Left ventricle myocardium inferior (tissue), 1 donor: ENCODE measurements at places on chromosomes 1 and 21. TPM values are rescaled to one million over a fixed set of nuclear protein-coding genes. Genes with fewer than 3 reads are reported as not detected.

Gene S100A7A
- total RNA-seq = not detected

GRCh38 chr1:194267021-194267420 is 1080.6 kb upstream of the B3GALT2 start:
- H3K27me3 ChIP-seq = no peaks in the 10 kb centered on the region
- H3K36me3 ChIP-seq = no peaks in the 10 kb centered on the region
- H3K27ac ChIP-seq = no peak overlapping the region
- H3K4me3 ChIP-seq = no peak overlapping the region
- no peaks in the 10 kb centered on the region for H3K4me1 ChIP-seq

DNA sequence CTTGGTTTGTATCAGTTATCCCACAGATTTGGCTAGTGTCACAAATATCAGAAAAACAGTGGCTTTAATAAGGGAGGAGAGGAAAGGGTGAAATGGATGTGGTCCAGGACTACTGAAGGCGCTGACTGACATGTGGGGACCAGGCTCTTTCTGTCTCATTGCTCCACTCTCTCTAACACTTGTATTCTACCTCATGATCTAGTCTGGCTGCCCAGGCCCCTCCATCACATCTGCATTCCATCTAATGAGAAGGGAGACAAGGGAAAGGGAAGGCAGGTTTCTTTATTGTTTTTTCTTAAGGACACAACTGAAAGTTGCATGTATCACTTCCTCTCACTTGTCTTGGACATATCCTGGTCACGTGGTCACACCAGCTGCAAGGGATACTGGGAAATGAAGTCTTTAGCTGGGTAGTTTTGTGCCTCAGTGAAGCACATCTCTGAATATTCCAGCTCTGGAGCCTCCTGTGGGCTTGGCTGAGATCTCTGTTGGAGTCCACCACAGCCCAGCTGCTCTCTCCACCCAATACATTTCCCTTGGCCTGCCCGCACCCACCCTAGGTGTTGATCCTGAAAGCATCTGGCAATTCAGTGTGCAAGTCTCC is 42.0 kb upstream of the PADI2 start:
- no peak overlapping the region for H3K27ac ChIP-seq
- no peaks in the 10 kb centered on the region for H3K36me3 ChIP-seq
- H3K4me3 ChIP-seq = no peak overlapping the region
- no peak for DNase-seq
- H3K27me3 ChIP-seq = peaks cover 74% of the 10 kb centered on the region
- H3K4me1 ChIP-seq = no peaks in the 10 kb centered on the region

Gene BTBD8
- total RNA-seq = 4.0 TPM

DNA sequence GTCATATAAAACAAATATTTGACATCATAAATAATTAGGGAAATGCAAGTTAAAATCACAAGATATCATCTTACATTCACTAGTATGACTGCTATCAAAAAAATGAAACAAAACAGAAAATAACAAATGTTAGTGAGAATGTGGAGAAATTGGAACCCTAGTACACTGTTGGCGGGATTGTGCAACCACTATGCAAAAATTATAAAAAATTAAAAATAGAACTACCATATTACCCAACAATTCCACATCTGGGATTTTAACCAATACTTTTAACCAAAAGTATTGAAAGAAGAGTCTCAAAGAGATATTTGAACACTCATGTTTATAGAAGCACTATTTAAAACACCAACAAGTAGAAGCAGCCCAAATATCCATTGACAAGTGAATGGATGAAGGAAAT is 797.2 kb upstream of the ADAMTS5 start:
- H3K4me3 ChIP-seq = no peak overlapping the region
- peaks cover 4% of the 10 kb centered on the region for H3K4me1 ChIP-seq
- no peak overlapping the region for H3K27ac ChIP-seq
- H3K36me3 ChIP-seq = no peaks in the 10 kb centered on the region

Gene RNASEL
- total RNA-seq = 3.5 TPM

DNA sequence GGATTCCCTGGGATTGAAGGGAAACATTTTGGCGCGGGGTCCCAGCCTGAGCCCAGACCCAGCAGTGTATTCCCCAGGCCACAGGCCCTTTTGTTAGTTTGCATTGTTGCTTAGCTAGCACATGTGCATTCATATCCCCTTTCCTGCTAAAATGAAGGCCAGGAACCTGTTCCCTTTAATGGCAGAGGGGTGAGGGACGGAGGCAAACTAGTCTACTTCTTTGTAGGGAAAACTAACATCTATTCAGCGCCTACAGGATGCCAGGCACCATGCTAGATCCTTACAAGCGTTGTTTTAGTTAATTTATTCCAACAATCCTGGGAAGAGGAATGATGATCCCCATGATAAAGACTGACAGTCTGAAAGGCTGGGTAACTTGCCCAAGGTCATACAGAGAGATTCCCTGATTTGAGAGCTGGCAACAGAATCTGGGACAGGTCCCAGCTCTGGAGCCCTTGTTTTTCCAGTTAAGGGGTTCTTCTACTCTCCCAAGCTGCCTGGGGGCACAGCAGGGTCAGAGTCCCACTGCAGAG is 595 bp upstream of the E2F2 start:
- peaks cover 35% of the 10 kb centered on the region for H3K4me1 ChIP-seq
- H3K27me3 ChIP-seq = peaks cover 22% of the 10 kb centered on the region
- H3K27ac ChIP-seq = peak overlapping the region; percentile 33
- no peaks in the 10 kb centered on the region for H3K36me3 ChIP-seq
- DNase-seq = no peak
- H3K4me3 ChIP-seq = peak overlapping the region; percentile 73

DNA sequence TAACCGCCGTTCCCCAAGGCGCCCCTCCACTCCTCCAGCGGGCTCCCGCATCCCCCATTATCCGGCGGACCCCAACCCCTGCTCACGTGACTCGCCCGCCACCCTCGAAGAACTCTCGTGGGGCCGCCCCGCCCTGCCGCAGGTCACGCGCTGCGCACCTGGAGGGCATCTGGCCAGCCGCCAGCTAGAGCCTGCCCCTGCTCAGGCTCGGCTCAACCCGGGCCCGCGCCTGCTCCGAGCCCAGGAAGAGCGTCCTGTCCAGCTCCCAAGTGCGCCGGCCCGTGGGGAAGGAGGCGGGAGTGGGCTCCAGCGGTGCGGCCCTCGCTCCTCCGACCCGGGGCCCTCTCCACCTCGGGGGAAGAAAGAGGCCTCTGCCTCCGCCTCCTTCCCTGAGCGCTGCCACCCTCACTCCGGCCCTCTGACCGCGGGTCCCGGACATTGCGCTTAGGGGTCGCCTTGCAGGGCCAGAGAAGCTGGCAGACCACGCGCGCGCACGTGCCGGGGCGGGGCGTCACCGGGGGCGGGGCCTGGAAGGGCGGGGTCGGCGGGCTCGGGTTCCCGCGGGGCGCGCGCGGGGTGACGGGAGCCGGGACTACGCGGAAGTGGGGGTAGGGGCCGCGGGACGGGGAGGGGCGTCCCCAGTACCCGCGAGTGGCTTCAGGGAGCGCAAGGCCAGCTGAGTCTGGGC is 28.4 kb downstream of the HMGN2 start:
- no peaks in the 10 kb centered on the region for H3K36me3 ChIP-seq
- DNase-seq = peak; percentile 92
- peak overlapping the region; percentile 96 for H3K27ac ChIP-seq
- H3K4me1 ChIP-seq = peaks cover 23% of the 10 kb centered on the region

- no peaks in the 10 kb centered on the region for H3K27me3 ChIP-seq
- no peak for DNase-seq
- no peaks in the 10 kb centered on the region for H3K36me3 ChIP-seq
Observed at GRCh38 chr1:210773450-210773849, 360.5 kb downstream of the KCNH1 start.

DNA sequence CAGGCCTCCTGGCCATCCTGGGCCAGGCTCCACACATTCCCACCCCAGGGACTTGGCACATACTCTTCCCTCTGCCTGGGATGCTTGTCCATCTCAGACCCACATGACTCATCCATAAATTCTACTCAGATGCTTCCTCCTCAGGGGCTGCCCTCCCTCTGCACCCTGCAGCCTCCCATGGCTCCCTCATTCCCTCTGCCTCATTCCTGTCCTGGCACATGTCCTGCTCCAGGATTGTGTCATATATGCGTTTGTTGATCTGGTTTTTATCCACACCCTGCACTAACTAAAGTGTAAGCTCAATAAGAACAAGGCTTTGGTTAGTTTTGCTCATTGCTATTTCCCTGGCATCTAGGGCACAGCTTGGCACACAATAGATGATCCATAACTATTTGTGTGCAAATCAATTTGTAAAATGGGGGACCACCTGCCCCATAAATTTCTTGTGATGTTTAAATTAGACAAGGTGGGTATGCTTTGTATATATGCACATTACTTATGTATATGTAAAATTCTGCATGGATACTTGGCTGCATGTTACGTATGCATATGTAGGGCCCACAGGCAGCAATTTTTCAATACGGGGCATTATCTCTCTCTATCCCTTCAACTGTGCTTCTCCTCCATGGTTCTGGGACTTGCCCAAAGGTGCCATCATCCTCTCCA is 191.4 kb downstream of the PTPRU start:
- H3K36me3 ChIP-seq = no peaks in the 10 kb centered on the region
- H3K27ac ChIP-seq = no peak overlapping the region
- no peak for DNase-seq
- no peak overlapping the region for H3K4me3 ChIP-seq
- H3K4me1 ChIP-seq = peaks cover 19% of the 10 kb centered on the region

Gene TMEM51
- total RNA-seq = 4.1 TPM

DNA sequence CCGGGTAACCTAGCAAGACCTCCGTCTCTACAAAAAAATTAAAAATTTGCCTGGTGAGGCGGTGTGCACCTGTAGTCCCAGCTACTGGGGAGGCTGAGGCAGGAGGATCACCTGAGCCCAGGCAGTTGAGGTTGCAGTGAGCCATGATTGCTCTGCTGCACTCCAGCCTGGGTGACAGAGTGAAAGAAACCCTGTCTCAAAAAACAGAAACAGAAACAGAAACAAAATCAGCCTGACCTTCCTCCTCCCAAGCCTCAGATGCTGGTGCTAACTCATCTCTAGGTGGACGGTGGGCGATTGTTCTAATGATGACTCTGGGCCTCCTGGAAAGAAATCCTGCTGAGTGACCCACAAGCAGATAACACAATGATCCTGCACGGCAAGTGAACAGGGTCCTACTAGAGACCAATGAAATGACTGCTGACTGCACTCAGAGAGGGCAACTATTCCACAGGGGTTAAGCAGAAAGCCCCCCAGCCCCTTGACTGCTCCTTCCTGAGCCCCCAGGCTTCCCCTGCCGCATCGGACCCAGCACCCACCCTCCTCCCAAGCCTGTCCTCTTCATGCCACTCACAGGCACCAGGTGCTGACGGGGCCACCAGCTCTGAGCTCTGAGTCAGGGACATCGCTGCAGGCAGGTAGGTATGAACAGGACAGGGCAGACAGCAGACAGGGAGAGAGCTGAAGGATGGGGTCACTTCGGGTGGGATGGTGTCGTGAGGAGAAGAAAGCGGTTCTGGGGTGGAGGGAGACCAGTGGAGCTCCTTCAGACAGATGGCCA is 27.8 kb upstream of the LRRC38 start:
- H3K36me3 ChIP-seq = no peaks in the 10 kb centered on the region
- peaks cover under 1% of the 10 kb centered on the region for H3K27me3 ChIP-seq
- no peak overlapping the region for H3K4me3 ChIP-seq
- DNase-seq = no peak
- peaks cover 34% of the 10 kb centered on the region for H3K4me1 ChIP-seq
- peak overlapping the region; percentile 88 for H3K27ac ChIP-seq

Gene TMEM61
- total RNA-seq = not detected

Gene TRIM58
- 0.16 TPM for total RNA-seq

- DNase-seq = no peak
- no peak overlapping the region for H3K4me3 ChIP-seq
- no peak overlapping the region for H3K27ac ChIP-seq
Observed at GRCh38 chr1:153362187-153362775, 4.6 kb downstream of the S100A9 start.

DNA sequence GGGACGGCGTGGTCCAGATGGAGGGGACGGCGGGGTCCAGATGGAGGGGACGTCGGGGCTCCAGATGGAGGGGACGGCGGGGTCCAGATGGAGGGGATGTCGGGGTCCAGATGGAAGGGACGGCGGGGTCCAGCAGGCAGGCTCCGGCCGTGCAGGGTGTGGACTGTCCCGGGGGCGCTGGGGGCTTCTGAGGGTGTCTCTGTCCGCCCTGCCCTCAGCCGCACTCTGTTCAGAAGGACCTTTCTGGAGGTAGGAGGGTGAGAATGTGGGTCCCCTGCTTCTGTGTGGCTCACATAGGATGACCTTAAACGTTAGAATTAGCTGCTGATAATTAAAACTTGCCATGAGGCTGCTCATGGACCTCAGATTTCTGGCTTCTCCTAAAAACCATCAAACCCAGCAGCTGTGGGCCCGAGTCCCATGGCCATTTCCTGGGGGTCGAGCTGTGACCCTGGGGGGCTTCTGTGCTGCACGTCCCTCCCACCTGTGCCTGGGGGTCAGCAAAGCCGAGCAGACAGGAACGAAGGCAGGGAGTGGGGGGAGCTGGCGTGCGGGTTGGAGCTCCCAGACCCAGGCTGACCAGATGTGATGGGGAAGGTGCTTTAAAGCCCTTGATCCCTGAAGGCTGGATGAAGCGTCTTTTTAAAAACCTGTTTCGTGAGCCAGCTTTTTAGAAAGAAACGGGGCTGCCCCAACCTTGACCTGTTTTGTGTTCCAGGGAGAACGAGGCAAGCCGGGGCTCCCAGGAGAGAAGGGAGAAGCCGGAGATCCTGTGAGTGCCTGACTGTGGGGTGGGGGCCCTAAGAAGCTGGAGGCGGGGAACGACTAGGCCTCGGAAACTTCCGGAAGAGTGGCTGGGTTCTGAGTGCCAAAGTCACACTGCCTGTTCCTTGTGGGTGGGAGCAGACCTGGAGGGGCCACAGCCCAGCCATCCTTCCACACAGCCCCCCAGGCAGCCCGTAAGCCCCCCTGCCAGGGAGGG is 7.1 kb downstream of the COL6A1 start:
- H3K36me3 ChIP-seq = peaks cover 85% of the 10 kb centered on the region
- no peaks in the 10 kb centered on the region for H3K27me3 ChIP-seq
- H3K4me1 ChIP-seq = peaks cover 59% of the 10 kb centered on the region
- DNase-seq = peak; percentile 19
- peak overlapping the region; percentile 30 for H3K27ac ChIP-seq
- no peak overlapping the region for H3K4me3 ChIP-seq

DNA sequence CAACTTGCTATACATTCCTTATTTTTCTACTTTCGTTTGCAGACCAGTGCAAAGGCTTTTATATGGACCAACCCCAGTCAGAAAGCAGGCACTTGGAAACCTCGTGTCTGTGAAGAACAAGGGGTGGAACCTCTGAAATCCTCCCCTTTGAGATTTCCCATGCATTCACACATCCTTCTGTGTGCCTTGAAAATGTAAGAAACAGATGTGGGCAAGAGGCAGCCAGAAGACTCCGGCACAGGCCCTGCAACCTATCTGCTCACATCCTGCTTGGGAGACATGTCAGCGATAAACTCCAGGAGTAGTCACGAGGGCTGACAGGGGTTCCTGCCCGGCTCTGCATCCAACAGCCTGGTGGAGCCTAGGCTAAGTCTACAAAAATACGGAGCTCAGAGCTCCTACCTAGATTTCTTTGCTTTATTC is 42.5 kb downstream of the ETS2 start:
- H3K27me3 ChIP-seq = no peaks in the 10 kb centered on the region
- peaks cover 33% of the 10 kb centered on the region for H3K4me1 ChIP-seq
- no peaks in the 10 kb centered on the region for H3K36me3 ChIP-seq
- H3K4me3 ChIP-seq = no peak overlapping the region
- H3K27ac ChIP-seq = peak overlapping the region; percentile 70
- DNase-seq = peak; percentile 50

GRCh38 chr1:17212487-17213121 is 7.7 kb downstream of the PADI1 start:
- DNase-seq = no peak
- H3K27ac ChIP-seq = no peak overlapping the region
- H3K4me1 ChIP-seq = peaks cover 7% of the 10 kb centered on the region
